Activated naive CD8-positive, alpha-beta T cell treated with anti-CD3 and anti-CD28 coated beads, Interleukin-2, amount 50 U/mL, for 16 hours (primary cell): ENCODE measurements at places on chromosomes 4 and X.

DNA sequence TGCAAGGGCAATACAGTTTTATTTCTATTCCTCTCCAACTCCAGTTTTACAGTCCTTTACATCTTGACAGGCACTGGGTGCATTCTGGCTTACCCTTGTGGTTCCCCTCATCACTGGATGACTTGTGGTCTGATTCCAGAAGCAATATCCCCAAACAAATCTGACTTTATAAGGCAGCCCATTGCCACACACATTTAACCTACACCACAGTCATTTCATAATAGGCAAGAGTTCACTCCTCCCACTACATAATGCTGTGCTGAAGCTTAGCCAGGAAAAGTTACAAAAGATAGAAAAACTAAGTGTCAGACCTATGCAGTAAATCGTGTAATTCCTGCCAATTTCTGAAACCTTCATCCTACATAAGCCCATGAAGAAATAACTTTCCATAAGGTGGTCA, 82.9 kb upstream of the MID1IP1 start:
- DNase-seq = no peak

DNA sequence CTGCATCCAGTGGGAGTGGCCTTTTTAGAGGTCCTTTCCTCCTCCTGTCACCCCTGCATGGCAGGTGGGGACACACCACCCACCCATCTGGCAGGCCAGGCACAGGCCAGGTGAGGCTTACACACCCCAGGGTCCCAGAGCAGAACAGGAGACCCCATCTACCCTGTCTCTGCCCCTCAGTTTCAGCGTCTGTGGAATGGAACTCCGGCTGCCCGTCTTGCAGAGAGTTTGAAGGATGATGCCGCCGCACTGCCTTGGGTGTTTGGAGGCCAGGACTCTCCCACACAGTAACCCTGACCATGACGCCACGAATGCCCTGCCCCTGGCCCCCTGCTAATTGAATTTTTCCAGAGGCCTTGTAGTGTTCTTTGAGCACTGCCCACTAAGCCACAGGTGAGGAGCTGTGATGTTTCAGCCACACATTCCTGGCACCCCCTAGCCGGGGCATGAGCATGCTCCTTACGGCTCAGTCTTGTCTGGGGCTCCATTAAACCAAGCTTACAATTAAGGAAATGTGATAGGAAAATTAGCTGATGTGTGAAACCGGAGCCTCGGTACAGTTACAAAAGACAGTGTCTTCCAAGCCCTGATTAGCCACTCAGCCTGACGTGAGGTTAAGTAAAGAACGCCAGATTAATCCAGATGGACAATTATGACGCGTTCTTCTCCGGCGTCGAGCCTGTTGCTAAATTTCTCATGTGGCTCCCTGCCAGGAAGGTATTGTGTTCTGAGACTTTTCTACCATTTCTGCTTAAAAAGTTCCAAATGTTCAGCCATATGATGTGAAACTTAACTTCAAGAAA, 39.3 kb downstream of the HMX1 start:
- DNase-seq = no peak

DNA sequence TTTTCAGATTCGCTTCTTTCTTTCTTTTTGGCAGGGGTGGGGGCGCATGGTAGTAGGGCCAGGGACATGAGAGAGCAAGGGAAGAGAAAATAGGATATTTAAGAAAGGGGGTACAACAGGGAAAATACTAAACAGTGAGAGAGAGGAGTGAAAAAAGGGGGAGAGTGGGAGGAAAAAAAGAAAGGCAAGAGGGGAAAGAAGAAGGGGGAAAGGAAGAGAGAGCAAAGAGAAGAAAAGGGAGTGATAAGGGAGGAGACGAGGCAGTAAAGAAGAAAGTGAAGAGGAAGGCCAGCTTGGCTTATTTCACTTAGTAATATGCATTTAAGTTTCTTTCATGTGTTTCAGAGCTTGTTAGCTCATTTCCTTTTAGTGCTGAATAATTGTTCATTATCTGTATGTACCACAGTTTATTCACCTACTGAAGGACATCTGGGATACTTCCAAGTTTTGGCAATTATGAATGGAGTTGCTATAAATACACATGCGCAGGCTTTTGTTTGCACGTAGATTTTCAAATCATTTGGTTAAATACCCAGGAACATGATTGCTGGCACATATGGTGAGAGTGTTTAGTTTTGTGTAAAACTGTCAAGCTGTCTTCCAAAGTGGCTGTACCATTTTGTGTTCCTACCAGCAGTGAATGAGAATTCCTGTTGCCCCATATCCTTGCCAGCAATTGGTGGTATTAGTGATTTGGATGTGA, 37.3 kb downstream of the CASP6 start:
- DNase-seq = no peak

GRCh38 chrX:8404471-8404870, 60.2 kb upstream of the VCX3B start:
- DNase-seq = no peak

GRCh38 chr4:139416073-139416673, 37.7 kb upstream of the RAB33B start:
- no peak for DNase-seq

DNA sequence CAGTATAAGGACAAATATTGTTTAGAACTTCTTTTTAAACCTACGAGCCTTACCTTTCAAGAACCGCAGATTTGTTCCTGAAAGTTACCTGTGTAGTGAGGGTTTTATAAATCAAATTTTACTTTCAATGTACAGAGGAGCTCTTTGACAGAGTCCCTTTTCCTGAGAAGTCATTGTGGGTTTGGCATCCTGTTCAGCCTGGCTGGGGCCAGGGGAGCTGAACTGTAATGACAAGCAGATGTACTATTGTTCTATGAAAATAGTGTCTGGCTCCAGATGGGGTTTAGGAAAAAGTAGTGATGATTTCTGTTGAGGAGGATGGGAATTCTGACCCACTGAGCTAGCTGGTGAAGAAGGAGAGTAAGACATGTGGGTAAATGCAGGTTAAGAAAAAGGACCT, 196.2 kb upstream of the PGRMC2 start:
- DNase-seq = no peak

GRCh38 chrX:15399962-15400391, 15.8 kb upstream of the VEGFD start:
- no peak for DNase-seq

DNA sequence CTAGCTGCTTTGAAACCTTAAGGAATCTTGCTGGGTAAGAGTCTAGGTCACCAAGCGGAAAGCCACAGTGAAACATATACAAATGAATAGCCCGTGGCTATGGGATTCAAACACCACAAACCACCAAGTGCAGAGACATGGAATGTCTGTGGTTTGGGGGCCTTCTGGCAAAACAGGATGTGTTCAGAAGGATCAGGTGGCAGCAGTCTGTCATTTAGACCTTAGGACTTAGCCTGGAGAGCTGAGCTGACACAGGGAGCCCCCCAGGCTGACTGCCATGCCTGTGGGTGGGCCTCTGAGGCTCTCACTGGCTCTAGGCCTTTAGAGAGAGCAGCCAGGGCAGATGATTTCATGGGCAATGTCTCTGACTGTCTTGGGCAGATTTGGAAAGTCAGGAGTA, 225.6 kb downstream of the FBXW7 start:
- DNase-seq = no peak

DNA sequence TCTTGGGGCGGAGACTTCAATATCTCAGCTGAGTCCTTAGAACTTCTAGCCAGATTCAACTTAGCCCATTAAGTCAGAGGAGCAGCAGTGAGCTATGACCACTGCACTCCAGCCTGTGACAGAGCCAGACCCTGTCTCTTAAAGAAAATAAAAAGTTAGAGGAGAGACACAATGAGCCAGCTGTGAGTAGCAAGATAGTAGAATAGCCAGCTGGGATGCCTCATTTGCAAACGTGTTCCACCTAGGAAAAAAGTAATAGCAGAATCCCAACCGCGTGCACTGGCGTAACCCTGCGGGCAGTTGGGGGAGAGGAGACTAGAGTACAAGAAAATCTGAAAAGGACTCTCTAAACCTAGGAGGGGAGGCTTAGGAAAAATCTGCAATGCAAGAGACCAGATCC, 133.2 kb upstream of the ANXA3 start:
- DNase-seq = no peak

DNA sequence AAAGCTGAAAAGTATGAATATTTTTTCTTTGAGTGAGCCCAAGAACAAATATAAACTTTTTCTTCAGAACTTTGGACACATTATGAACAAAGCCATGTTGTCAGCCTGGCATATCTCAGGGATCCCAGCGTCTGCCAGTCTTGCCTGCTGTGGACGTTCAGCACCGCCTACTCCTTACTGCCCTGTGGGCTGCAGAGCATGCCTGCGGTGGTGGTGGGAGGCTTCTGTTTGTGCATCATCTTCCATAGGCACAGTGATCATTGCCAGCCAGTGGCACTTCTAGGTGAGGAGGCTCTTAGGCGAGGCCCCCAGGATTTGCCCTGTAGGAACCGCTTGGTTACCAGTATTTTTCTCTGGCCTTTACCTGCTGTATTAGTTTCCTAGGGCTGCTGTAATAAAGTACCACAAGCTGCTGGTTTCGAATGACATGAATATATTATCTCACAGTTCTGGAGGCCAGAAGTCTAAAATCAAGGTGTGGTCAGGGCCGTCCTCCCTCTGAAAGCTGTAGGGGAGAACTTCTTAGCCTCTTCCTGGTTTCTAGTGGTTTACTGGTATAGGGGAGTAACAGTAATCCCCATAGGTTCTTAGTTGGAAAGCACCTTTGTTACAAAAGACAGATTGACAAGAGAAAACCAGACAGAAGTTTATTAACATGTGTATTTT, 15.4 kb downstream of the ANXA3 start:
- DNase-seq = no peak

GRCh38 chr4:5069901-5070300, 18.6 kb downstream of the STK32B start:
- no peak for DNase-seq

- no peak for DNase-seq
Measured at GRCh38 chr4:22416403-22416802, 99.5 kb downstream of the ADGRA3 start.

- no peak for DNase-seq
Measured at GRCh38 chrX:1534301-1535168, 2.5 kb downstream of the P2RY8 start.
